Stimulated activated CD4-positive, alpha-beta T cell treated with anti-CD3 and anti-CD28 coated beads, Interleukin-1b, Interleukin-23, amount 100 ng/mL, for 1 hour (primary cell): ENCODE measurements at places on chromosomes 1 and 21.

- no peak for DNase-seq
Observed at GRCh38 chr1:247212012-247212411, 40.2 kb upstream of the ZNF124 start.

- no peak for DNase-seq
Observed at GRCh38 chr1:63630666-63631065, 37.5 kb downstream of the PGM1 start.

- no peak for DNase-seq
Observed at GRCh38 chr21:35521293-35521692, 472.2 kb upstream of the RUNX1 start.

DNA sequence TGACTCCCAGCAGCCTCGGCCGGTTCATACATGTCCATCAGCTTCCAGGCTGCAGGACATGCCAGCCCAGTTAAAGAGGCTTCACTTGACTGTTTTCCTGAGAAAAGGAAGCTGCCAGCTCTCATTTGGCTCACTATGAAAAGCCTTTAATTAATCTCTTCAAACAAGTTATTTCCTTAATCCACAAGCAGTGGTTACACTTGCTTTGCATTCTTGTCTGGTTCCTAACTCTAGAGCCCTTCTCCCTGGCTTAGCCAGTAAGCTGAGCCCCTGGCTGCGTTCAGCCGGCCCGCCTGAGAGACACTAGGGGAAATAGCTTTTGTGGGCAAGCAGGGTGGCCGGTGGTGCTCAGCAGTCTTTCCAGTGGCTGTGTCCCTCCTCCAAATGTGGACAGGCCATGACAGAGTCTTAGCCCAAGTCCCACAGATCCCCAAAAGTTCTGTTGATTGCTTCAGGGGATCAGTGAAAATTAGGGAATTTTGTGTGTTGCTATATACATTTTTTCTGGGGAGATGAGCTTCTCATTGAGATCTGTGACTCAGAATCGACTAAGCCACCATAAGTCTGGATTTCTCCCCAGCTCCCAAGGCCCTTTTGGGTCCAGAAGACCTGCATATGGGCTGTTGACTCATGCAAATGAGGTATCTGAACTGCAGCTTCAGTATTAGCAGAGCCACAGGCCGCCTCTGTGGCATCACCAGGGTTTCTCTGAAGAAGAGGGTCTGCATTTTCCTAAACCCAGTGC, 10.1 kb downstream of the ATF3 start:
- no peak for DNase-seq

GRCh38 chr1:23492132-23492720, 8.2 kb upstream of the ASAP3 start:
- DNase-seq: no peak

DNA sequence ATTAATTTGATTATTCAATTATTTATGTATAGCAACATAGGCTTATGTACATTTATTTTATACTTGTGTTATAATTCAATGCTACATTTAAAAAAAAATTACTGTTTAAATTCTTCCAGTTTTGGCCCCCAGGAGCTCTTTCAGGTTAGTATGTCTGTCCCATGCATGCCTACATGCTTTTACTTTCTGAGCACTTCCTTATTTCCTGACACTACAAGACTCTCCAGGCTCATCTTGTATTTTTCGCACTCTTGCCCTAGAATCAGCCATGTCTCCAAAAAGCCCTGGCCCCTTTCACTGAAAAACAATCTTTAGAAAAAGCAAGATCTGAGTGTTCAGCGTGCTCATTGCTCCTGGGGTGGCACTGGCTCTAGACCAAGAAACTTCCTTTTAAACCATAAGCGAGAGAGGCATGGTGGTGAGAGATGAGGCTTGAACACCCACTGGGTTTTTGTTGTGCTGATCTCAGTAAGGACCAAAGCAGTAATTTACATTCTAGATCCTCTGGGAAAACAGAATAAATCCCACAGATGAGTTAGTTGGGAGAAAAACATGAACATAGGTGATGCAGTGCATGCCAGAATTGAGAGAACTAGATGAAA, 95.0 kb downstream of the SLC30A10 start:
- no peak for DNase-seq

GRCh38 chr1:204207136-204207616, 6.6 kb downstream of the GOLT1A start:
- DNase-seq: peak; percentile 29

DNA sequence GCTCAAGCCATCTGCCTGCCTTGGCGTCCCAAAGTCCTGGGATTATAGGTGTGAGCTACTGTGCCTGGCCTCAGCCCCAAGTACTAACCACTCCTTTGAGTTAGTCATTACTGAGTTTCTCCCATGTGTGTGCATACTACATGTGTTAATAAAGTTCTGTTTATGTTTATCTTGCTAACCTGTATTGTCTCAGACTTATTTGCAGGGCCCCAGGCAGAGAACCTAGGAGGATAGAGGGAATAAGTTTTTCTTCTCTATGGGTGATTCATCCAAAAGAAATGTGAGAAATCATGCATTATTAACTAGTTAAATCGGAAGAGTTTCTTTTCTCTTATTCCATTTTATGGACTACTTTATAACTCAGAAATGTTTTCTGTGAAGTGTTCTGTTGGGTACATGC, 203.9 kb upstream of the CACYBP start:
- DNase-seq: no peak

- DNase-seq: no peak
Observed at GRCh38 chr1:86455073-86455472, 13.7 kb upstream of the CLCA1 start.

DNA sequence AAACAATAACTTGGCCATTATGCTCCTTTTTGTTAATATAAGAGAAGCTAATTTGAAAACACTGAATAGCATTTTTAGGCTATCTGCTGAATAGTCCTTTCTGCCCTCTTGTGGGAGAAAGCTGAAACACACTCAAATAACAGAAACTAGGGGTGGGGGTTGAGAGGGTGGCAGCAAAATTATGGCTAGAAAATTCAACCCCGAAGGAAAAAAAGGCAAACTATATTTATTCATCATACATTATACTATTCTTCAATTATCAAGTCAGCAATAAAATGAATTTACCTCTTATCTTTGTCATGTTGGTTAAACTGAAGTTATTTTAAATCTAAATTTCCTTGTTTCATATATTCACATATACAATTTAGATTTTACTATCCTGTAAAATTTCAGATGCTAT, 255.9 kb downstream of the FAF1 start:
- DNase-seq: no peak

- no peak for DNase-seq
Observed at GRCh38 chr1:232014941-232015340, 388.4 kb downstream of the DISC1 start.

DNA sequence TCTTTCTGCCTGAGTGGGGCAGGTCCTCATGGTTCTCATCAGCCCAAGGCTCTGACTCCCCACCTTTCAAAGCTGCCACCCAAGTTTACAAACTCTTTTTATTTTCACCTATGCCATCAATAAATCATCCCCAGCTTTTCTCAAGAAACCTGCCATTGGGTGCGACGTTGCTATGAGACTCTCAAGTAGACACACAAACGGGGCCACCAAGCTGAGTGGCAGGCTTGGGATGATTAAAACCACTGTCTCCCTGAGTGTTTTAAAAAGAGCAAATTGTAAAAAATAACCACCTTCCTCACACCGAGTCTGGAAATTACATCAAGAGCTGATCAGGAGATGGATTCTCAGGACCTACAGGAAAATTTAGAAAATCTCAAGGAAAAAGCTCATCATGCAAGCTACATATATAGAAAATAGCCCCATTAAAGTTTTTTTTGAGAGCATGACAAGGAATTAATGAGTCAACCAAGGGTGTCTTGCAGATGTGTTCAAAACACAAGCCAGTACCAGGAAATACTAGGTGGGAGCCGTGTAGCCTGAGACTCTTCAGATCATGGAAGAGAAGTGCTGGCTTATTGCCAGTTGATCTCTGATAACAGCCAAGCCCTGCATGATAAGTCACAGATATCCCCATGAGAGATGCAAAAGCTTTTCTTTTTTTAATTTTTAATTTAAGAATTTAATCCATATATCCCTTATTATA, 158.4 kb upstream of the BACE2 start:
- DNase-seq: no peak

- DNase-seq: no peak
Observed at GRCh38 chr1:62876535-62876934, 92.6 kb downstream of the ATG4C start.

- DNase-seq: no peak
Observed at GRCh38 chr21:42403611-42404231, at the start of gene UBASH3A. Gene UBASH3A, plus strand, starts transcription at chr21:42403902. Its CDS starts 44 bp downstream, at chr21:42403946.

GRCh38 chr21:42037516-42037915, 27.4 kb upstream of the ZBTB21 start:
- no peak for DNase-seq

DNA sequence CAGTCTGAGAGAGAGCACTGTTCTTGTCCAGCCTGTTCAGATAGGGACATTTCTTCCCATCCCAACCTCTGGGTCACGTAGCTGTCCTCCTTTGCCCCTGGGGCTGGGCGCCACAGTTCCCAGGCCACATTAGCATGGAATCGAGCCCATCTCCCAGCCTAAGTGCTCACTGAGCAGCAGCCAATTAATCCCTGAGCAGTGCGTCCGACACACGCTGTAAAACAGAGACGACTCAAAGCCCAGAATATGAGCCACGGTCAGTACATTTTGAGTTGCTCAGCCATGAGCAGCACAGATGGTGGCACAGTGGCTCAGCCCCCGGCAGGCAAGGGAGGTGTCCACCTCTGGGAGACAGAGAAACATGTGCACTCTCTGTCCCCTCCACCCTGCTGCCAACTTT, 267.4 kb downstream of the NPHP4 start:
- DNase-seq: no peak

DNA sequence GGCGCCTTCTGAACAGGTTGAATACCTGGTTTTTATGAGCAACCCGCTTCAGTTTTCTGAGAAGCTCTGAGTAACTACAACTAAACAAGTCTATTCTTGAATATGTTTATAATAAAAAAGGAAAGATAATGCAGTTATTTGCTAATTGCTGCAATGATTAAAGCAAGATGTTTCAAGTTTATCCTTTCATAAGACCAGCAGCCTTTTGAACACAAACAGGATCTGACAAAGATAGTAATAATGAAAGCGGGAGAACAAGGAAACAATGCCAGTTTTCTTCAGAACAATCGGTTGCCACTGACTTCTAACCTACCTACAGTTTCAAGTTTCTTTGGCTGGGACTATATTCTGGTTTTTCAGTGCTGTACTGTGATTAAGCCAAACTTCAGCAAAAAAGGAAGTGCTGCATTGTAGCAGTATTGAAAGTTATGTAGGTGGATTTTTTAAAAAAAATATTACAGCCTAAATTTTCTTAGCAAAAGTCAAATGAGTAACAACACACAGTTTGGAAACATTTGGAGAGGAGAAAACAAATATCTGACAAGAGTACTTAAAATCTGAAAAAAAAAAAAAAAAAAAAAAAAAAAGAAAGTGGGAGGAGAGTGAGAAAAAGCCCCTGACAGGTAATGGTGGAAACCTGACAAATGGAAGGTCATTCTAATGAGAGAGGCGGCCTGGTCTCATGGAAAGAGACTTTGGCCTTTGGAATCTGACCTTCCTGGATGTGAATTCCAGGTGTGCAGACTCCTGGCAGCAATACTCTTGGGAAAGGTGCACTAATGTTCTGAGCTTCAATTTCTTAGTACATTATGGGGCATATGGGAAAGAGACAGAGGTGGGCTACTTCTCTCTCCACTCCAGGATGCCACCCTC, 11.4 kb downstream of the KCNJ15 start:
- no peak for DNase-seq

DNA sequence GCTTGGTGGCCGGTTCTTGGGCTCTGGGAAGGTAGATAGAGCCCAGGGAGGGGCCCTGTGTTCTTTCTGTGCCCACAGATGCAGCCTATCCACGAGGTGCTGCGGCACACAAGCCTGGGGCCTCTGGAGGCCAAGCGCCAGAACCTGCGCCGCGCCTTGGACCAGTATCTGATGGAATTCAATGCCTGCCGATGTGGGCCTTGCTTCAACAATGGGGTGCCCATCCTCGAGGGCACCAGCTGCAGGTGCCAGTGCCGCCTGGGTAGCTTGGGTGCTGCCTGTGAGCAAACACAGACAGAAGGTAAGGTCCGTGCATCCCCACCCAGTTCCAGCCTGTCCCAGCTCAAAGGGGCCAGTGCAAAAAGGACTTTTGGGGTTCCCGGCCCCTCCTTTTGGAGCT, 53.5 kb downstream of the C8B start:
- no peak for DNase-seq

DNA sequence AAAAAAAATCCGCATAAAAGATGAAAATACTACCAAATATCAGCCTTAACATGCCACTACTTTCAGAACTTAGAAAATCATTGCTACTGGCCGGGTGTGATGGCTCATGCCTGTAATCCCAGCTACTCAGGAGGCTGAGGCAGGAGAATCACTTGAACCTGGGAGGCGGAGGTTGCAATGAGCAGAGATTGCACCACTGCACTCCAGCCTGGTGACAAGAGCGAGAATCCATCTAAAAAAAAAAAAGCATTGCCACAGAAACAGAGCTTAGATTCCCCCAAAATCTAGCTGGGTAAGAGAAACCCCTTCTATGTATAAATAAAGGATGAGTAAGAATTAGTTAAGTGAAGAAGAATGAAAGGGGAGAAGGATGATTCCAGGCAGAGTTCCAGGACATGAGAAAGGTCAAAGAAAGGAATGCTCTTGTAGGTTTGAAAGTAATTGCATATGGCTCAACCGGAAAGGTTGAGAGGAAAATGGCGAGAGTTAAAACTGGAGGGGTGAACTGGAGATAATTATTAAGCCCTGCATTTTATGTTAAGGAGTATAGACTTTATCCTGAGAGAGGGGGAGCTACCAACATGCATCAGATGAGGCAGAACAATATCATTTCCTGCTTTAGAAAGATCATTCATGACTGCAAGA, 19.7 kb upstream of the NRDC start:
- no peak for DNase-seq

DNA sequence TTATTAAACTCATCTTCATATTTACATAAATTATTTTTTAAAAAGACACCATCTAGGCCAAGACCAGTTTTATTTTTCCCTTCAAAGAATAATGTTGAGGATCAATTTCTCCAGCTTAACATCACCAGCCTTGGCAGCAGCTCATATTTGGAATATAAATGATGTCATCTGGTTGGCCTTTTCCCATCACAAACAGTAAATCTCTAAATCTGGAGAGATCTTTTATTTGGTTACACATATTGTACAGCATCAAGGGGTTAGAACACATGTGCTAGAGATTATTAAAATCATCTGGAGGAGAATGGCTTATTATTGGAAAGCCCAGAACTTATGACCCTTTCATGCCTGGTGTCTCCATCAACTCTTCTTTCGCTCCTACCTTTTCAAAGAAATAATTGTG, 508.8 kb downstream of the PLPP3 start:
- no peak for DNase-seq

- no peak for DNase-seq
Observed at GRCh38 chr1:224498574-224499170, 64.1 kb upstream of the WDR26 start.

DNA sequence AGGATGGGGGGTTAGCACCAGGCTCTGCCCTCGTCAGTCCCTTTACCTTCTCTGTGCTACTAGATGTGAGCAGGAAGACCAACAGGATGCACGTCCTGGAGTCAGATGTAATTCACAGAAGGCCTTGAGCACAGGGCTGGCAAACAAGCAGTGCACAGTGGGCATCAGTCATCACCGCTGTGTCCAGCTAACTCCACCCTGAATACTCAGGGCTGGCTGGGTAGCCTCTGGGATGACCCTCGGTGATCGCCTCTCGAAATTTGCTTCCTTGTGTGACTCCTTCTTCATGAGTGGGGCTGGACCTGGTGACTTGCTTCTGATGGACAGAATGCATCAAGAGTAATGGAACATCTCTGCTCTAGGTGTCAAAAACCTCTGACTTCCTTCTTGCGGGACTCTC, 92.2 kb upstream of the TMPRSS2 start:
- DNase-seq: no peak
